ENCODE measurements at places on chromosomes 13 and 19.

- peak; percentile 92 for DNase-seq
Measured at GRCh38 chr19:4304538-4305256, at the start of gene FSD1. Gene FSD1, plus strand, starts transcription at chr19:4304598. Its CDS starts 149 bp downstream, at chr19:4304747.

GRCh38 chr13:48750588-48751383 is 97.1 kb downstream of the CYSLTR2 start:
- no peak for DNase-seq

DNA sequence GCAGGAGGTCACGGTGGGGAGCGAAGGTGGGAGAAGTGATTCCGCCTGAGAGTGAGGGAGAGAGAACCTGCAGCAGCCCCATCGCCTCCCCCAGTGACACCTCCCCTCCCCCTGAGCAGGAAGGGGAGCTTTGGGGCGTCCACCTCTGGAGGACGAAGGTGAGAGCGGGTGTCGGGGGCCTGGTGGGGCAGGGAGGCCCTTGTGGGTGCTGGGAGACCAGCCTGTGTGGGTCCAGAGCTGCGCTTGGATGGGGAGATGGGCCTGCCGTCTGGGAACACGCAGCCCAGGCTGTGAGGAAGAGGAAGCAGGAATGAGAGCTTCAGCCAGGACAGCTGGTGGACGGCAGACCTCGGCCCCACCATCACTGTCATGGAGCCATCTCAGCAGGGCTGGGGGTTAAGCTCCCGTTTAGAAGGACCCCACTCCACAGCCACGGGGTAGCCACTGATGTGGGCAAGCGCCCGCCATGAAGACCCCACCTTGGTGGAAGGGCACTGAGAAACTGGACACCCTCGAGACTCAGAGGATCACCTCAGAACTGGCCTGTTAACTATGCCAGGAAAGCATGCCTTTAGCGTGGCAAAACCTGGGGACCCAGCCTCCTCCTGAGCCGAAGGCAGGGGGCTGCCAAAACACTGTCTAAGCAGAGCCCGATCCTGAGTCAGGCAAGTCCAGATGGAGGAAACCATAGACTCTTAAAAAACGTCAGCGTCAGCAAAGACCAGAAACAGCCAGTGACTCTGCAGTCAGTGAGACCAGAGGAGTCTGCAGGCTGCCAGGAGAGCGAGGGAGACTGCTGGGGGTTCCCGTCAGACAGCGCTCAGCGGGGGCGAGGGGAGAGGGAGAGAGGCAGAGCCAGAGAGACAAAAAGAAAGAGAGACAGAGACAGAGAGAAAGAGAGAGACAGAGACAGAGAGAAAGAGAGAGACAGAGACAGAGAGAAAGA is 6.4 kb upstream of the PROZ start:
- DNase-seq = no peak

GRCh38 chr13:44350775-44351504 is 22.7 kb upstream of the SERP2 start:
- DNase-seq = no peak

DNA sequence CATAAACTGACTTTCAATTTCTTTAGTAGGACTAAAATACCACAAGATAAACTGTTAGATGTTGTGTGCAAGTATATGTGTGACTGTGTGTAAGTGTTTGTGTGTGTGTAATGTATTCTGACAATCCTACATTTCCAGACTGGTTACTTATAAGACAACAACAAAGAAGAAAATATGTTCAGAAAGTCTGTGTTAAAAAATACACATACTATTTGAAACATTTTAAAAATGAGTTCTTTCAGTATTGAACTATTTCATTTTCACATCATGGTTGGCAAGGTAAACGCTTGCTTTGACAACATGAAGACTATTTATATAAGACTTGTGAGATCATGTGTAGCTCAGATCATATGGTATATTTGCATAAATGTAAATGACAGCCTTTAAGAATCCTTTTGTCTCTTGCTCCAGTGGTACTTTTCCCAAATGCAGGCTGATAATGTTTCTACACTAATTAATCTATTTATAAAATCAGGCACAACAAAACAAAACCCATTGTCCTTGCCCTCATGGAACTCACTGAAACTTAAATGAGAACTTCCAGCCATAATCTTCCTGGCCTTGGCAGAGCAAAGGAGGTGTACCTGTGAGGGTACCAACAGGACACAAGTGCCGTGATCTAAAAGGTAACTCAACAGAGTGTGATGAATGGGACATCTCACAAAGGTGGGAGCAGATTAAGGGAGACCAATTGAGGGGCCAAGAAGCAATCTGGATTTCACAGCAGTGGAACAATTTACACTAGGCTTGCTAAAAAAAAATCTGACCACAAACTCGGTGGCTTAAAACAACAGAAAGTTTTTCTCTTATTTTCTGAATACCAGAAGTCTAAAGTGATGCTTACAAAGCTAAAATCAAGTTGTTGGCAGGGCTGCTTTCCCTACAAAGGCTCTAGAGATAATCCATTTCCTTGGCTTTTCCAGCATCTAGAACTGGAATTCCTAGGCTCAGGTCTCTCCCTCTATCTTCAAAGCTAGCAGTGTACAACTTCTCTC is 349.0 kb downstream of the TBC1D4 start:
- no peak for DNase-seq

- no peak for DNase-seq
Measured at GRCh38 chr13:95457294-95457693, 95.2 kb upstream of the CLDN10 start.

GRCh38 chr13:79675931-79676660 is 195.1 kb downstream of the NDFIP2 start:
- no peak for DNase-seq

Measured in HTR-8/SVneo (cell line).